Activated CD8-positive, alpha-beta T cell treated with anti-CD3 and anti-CD28 coated beads for 36 hours (primary cell): ENCODE measurements at places on chromosomes 12 and 14. TPM values are rescaled to one million over a fixed set of nuclear protein-coding genes. Genes with fewer than 3 reads are reported as not detected.
A peak's percentile ranks its signal among the peaks of the same experiment; 100 is the strongest.

- no peak for DNase-seq
Measured at GRCh38 chr12:76489737-76490136, 69.8 kb downstream of the OSBPL8 start.

DNA sequence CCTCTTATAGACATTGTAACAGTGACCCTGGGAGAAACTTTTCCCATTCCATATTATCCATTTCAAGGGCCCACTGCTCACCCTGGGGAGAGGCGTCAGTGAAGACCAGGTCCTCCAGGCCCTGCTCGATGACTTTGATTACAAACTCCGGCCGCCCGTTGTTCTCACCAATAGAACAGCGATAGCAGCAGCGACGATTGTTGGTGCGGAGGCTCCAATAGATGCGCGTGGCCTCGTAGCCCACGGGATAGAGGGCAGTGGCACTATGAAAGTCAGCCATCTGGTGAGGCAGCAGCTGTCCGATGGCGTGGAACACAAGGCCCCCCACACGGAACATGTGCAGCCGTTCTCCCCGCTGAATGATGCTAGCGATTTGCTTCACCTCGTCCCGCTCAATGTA lies 7.5 kb upstream of the PRKAG1 start:
- DNase-seq, result no peak

GRCh38 chr14:55239320-55239719 lies 31.9 kb upstream of the FBXO34 start:
- DNase-seq, result no peak

DNA sequence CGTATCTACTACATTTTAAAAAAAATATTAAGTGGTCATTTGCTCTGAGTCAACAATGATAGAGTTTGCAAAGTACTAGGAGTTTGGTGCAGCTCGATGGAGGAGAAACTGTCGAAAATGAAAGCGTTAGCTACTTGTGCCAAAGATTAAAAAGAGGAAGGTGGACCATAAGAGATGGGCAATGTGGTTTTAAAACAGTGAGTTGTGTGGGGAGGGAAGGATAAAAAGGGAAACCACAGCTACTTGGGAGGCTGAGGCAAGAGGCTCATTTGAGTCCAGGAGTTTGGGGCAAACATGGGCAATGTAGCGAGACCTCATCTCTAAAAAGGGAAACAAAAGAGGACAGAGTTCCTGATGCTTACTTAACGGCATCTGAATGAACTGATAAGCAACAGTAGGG lies 18.2 kb upstream of the STRAP start:
- no peak for DNase-seq

DNA sequence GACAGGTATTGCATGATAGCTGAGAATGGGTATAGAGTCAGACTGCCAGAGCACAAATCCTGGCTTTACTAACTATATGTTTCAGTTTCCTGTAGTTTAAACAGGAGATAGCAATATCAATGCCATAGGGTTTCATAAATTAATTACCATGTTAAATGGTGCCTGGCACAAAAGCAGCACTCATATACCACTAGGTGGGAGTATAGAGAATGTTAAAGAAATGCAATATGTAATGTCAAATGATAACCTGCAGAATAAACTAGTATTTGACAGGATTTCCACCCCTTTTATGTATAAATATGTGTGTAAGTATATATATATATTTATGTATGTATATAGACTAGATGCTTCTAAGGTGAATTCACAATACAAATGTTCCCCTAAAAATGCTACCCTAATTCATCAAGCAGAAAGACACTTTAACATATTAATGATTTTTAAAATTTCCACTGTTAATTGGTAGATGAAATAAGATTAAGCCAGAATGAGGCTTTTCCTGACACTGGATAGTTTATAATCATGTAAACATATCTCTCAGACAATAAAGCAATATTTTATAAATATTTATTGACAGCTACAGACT lies 8.6 kb downstream of the WDR89 start:
- DNase-seq, result no peak

- no peak for DNase-seq
Measured at GRCh38 chr14:104393199-104393897, 186.2 kb upstream of the C14orf180 start.

DNA sequence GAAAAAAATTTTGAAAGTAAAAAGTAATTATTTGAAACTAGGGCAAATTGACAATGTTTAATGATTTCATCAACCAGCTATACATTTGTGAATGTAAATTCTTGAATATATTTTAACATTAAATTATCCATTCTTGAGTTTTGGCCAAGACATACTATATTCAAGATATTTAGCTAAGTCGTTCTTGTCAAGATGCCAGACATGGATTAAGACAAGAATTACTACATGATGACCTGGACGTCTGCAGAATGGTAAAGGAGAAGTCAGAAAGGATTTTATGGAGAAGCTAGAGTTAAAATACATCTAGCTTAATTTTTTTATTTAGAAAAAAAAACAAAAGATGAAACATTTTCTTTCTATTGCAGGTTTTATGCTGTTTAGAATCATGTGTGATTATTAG lies 255.8 kb downstream of the TMTC2 start:
- no peak for DNase-seq

DNA sequence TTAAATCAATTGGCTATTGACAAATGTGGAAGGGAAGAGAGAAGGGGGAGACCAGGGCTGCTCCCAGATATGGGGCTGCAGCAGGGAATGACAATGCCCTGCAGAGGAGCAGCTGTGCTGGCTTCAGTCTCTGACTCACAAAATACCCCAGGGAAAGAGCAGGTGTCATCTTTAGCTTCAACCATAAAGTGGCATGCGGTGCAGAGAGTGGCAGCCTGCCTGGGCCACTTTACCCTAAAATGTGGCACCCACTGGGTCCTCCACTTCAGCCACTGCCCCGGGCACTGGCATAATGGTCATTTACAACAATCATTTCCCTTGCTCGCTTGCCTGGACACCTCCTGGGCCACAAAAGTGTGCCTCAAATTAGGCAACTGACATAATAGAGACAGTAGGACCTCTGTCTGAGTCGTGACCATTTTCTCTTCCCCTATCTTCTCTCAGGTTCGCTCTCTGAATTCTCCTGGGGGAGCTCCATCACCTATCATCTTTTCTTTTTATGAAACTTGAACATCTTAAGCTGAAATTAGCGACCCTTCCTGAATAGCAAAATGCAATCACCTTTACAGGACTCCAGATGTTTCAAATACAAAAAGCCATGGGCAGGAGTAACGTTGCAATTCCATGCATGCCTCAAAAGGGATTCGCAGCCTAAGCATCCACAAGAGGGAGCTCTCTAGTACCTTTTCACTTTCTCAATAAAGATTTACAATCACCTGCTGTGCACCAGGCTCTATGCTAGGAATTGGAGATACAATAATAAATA lies 179.9 kb upstream of the ATF7IP start:
- DNase-seq, result peak; percentile 49

GRCh38 chr12:132423251-132423819 lies 66.6 kb upstream of the FBRSL1 start:
- no peak for DNase-seq

DNA sequence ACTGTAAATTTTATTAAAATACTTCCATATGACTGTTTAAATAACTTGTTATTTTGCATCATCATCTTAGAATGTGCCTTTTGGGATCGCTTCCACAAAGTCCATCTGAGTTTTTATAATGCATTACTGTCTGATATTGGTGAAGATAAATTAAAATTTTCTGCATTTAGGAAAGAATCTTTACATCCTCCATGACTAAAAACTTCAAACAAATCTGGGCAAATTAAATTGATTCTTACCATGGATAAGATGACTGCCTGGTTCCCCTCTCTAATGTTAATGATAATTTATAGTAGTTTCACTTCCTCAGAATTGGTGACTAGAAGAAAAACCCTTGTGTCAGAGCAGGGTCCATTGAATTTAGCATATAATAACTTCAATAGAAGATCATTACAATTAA lies 94.7 kb upstream of the SLC38A4 start:
- DNase-seq, result no peak

GRCh38 chr14:54777395-54777794 lies 125.2 kb downstream of the GCH1 start:
- DNase-seq, result no peak

- DNase-seq, result no peak
Measured at GRCh38 chr14:70281939-70282338, 77.5 kb downstream of the COX16 start.

- no peak for DNase-seq
Measured at GRCh38 chr12:65308006-65308405, 29.5 kb downstream of the MSRB3 start.

DNA sequence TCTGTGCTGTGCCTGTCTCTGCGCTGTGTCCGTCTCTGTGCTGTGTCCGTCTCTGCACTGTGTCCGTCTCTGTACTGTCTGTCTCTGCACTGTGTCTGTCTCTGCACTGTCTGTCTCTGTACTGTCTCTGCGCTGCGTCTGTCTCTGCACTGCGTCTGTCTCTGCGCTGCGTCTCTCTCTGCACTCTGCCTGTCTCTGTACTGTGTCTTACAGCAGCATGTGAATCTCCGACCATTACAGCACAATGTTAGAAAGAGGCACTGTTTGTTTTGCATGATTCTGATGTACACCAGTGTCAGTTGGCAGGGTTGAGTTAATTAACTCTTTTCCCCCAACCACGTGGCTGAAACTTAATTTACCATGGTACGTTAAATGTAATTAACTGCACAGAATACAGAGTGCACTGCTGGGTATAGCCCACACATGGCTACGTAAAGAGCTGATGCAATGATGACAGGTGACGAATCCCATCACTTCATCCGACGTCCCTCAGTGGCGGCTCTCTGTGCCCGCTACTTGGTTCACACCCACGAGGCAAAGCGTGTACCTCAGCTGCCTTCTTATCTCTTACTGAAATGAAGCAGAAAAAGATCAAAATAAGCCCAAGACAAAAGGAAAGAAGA lies 127.7 kb upstream of the SFSWAP start:
- DNase-seq, result no peak

DNA sequence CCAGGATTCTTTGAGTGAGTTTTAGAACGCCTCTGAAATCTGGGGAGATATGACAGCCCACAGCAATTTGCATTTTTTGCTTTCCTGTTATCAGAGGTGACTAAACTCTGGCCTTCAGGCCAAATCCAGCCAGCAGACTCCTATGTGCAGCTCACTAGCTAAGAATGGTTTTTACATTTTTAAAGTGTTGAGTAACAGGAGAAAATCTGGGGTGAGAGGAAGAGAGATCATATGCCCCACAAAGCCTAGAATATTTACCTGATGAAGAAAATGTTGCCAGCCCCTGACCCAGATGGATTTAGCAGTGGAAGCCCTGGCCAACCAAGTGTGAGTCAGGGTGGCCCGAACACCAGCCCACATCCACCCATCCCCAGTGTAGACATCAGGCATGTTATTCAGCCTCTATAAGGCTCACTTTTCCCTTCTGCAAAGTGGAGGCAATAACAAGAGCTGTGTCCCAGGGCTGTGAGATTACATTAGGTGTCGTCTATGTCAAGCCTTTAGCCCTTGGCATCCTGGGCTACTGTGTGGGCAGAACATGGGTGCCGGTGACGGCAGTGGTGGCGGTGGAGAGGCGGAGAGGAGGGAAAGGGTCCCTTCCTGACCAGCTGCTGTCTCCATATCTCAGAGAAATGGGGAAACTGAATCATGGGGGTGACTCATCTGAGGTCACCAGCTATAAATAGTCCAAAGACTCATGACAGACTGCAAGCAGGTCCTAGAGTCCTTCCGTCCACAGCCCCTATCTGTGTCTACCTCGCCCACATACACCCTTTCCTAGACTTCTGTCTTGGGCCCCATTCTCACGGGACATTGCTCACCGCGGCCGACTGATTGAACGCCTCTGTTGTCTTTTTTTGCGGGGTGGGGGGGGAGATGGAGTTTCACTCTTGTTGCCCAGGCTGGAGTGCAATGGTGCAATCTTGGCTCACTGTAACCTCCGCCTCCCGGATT lies 32.6 kb upstream of the CD9 start:
- DNase-seq, result peak; percentile 90

DNA sequence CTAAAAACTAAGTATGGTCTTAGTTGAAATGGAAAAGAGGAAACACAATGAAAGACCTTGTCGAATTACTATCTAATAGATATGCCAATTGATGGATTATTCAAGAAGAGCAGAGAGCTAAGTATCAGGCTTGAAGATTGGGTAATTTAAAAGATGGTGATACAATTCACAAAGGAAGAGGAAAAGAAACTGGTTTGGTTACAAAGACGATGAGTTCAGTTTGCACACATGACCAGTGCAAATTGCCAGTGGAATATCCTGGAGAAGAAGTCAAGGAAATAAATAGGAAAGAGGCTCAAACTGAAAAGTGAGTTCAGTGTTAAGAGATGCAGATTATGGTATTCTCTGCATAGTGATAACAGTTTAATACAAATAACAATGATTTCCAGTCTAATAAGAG lies 2.5 kb upstream of the RAP1B start:
- DNase-seq, result no peak

DNA sequence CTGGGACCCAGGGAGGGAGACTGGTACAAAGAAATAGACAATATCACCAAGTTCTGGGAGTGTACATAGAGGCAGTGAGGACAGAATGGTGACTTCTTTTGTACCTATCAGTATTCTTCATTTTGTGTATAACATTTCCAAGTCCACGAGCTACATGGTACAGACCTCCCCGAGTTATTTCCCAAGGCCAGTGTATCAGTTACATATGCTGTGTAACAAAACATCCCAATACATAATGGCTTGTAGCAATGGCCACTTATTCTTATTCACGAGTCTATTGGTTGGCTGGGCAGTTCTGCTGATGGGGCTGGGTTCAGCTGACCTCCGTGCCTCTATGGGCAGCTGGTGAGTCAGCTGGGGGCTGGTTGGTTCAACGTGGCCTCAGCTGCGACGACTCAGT lies 98.7 kb upstream of the RFLNA start:
- no peak for DNase-seq

DNA sequence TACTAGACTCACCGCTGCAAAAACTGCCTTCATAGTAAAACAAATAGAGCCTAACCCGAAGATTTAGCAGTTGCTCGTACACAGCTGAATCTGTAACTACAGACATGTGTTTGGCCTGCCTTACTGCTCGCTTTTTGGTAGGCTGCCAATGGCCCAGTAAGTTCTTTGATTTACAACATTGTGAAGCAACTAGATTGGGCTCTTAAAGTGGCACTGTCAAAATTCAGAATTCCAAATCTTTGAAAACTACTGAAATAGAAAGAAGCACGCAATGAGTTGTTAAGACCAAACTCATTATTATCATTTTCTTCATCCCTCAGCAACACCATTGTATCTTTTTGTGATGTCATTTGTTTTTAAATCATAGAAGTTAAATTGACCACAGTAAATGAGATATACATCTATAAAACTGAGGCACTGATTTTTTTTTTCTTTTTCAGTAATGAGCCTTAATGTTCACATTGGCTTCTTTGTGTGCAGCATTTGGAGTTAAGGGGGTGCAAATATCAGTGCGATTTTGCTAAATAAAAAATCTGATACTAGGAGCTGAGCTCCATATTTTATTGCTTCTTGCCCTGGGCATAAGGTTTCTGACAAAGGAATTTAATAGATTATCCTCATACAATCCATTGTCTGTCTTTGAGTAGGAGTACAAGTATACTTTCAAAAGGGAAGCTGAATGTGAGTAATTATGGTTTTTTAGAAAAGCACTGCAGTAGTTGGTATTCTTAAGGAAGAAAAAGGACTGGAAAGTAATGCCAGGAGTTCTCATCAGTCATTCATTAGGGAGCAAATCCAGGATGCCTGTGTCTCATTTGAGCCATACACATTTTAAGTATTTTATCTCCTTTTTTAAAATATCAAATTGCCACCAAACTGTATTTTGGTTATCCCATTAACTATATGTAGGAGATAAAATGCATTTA lies 138.5 kb downstream of the KICS2 start:
- DNase-seq, result no peak

The LPAR5 gene
- 6.6 TPM for total RNA-seq

The CEBPE gene
- 0.27 TPM for total RNA-seq

The KLRK1 gene
- 111 TPM for total RNA-seq

The AQP2 gene
- not detected for total RNA-seq

The NR1H4 gene
- total RNA-seq, result not detected

The KCNC2 gene
- not detected for total RNA-seq

The BATF gene
- total RNA-seq, result 46.4 TPM

The DAD1 gene
- total RNA-seq, result 194 TPM
